ENCODE measurements at places on chromosomes 2 and 18.

DNA sequence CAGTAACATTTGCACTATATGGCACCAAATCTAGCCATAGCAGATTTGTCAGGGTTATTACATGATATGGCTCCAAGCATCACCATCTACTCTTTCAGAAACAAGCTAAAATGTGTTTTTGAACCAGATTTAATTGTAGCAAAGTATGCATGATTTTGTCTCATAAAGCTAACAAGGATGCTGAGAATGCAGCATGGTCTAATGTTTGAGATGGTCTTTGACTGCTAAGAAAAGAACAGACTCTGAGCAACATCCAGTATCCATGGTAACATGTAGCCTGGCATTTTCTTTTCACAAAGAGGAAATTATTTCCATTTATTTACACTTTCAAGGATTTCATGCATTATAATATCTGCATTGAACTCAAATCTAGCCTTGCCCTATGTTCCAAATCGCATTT, 206.5 kb downstream of the PDE1A start:
- no peak for DNase-seq

GRCh38 chr18:54004828-54005227, 219.6 kb downstream of the MBD2 start:
- DNase-seq: no peak

DNA sequence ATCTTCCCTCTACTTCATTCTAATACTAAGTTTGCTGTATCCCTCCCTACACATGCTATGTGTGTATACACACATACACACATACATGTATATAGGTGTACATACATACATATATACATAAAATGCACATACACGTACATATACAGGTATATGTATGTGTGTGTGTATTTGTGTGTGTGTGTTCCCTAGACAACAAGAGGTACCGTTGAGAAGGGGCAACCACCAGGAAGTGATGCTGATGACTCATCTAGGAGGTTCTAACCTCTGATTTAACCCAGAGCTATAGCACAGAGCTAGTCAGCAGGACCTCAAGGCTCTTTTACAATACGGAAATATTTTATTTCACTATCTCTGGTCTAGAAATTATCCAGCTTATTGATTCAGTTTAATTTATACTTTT, 139.2 kb downstream of the LAMA3 start:
- no peak for DNase-seq

- DNase-seq: no peak
Measured at GRCh38 chr2:234968631-234969305, 17.0 kb downstream of the SH3BP4 start.

DNA sequence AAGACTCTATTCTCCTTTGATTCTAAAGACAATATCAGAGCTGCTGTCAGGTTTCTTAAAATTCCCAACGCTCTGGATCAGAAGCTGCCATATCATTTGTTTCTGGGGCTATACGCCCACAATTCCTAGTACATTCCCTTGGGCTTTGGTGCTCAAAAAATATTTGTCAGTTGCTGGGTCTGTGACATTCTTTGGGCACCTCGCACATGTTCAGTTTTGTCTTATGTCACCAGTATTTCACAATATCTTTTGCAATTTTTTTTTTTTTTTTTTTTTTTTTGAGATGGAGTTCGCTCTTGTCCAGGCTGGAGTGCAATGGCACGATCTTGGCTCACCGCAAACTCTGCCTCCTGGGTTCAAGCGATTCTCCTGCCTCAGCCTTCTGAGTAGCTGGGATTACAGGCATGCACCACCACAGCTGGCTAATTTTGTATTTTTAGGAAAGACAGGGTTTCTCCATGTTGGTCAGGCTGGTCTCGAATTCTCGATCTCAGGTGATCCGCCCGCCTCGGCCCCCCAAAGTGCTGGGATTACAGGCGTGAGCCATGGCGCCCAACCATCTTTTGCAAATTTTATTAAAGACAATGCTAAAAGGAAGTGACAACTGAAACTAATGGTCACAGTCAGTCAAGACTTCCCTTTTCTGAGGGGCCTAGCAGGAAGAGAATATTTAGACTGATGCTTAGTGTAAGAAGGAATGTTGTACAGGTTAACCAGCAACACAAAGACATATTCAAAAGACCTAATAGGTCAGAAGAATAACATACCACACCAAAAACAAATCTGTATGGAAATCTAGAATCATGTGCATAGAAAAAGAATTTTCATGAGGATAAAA, 6.8 kb downstream of the ZNF397 start:
- no peak for DNase-seq

- no peak for DNase-seq
Measured at GRCh38 chr18:63487676-63488075, 10.9 kb downstream of the SERPINB5 start.

DNA sequence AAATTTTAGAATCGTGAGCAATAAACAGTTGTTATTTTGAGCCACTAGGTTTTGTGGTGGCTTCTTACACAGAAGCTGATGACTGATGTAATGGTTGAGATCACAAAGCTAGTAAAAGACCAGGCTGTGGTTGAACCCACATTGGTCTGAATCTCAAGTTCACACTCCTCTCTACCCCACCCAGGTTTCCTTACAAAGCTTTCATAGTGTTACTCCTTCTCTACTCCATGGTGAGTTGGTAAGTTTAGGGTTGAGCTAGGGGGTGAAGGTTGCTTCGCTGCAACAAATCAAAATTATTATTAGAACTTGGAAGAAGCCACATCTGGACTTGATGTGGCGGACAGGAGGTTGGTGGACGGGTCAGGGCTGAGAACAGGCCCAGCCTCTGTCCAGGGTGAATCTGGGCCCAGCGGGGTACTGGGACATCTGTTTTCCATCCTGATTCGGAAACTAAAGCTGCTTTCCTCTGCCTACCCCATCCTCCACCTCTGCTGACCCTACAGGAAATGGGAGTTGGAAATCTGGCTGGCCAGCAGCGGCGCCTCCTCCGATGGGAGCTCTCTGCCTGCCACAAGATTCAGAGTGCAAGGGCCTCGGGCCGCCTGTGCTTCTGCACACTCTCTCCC, 86.3 kb downstream of the ZFP36L2 start:
- no peak for DNase-seq

DNA sequence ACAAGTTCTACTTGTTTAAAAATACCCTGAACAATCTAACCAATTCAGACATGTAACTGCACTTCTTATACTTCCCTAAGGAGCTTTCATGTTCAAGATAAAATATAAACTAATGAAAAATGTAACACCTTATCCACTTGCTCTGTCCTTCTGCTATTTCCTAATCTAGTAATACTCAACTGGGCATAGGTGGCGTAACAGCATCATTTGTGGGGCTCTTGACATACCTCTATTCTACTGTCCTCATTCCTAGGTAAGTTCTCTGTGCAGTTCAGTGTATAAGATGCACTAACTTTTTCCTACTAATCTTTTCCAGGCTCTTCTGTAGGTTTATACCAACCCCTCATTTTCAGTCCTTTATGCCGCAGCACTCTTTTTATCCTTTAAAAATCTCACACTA, 36.7 kb downstream of the PRKD3 start:
- no peak for DNase-seq

Data from NCI-H1436 (cell line).